A172 (cell line): ENCODE measurements at places on chromosomes 2 and 18. TPM values are rescaled to one million over a fixed set of nuclear protein-coding genes. Genes with fewer than 3 reads are reported as not detected.
A peak's percentile ranks its signal among the peaks of the same experiment; 100 is the strongest.

DNA sequence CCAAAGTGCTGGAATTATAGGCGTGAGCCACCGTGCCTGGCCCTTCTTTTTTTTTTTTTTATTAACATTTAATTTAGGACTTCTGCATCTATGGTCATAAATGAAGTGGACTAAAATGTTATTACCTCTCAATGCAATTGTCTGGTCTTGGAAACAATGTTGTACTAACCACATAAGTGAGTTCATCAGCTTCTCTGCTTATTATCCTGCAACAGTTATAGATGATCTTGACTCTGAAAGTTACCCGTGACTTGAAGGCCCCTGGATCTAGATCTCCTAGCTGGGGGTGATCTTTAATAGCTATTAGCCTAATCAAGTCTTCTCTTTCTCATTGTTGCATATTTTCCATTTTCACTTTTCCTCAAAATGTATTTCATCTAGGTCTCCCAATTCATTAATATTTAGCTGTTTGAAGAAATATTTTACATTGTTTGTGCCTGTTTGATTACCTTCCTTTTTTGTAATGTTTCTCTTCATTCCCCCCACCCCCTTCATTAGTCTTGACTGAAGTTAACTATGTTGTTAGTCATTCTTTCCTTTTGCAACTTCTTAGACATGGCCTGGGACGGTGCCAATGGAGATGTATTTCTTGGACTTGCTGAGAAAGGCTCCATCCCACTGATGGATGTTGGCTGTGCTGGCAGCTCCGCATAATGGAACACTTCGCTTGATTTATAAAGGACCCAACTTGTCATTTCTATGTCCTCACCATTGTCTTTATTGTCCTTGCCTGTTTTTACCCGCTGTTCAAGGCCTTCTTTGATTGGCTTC lies 141.6 kb upstream of the RIOK3 start:
- peak; percentile 88 for DNase-seq

GRCh38 chr18:7259475-7259874 lies 28.6 kb downstream of the LRRC30 start:
- DNase-seq, result no peak

GRCh38 chr2:201907563-201907881 lies 101.2 kb downstream of the CDK15 start:
- DNase-seq, result no peak

Gene COL3A1
- total RNA-seq, result 563 and 691 TPM in 2 replicates

Gene FAM228A
- total RNA-seq, result not detected in 2 replicates

Gene POTEI
- total RNA-seq, result not detected in 2 replicates

Gene CNDP1
- total RNA-seq, result not detected in 2 replicates
